GM04503 (cell line): ENCODE measurements at places on chromosomes 4 and X.

GRCh38 chr4:176440698-176441097 lies 120.9 kb downstream of the SPCS3 start:
- DNase-seq: no peak

- DNase-seq: no peak
Measured at GRCh38 chr4:156290811-156291210, 337.1 kb upstream of the CTSO start.

GRCh38 chrX:15203694-15204093 lies 66.2 kb downstream of the ASB9 start:
- no peak for DNase-seq

DNA sequence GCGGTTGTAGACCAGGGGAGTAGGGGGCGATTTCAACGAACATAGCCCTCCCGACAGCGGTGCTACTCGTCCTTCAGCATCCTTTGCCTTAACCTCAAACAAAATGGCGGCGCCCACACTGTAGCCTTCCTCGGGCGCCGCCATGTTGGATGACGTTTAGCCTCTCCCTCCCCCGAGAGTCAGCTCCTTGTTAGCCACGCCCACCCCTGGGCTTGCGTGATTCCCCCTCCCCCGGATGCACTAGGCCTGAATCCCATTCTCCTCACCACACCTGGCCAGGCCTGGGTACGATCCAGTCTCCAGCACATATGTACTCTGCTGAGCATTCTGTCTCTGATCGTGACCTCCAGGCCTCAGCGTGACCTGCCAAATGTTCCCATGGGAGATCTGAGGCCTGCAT lies 49.0 kb upstream of the ZNF157 start:
- no peak for DNase-seq

DNA sequence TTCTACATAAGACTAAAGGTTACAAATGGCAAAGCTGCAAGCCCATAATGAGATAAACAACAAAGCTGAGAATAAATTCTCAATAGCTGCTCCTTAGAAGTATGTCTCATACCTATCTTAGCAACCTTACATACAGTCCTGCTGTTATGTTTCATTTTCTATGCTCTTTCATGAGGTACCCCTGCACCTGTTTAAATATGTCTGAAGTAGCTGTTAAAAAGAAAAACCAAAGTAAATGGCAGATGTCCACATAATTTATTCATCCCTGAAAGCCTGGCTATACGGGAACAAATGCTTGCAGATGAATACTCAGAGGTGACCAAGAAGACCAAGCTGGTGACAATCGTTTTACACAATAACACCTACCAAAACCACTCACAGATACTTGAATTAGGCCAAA lies 22.5 kb downstream of the PPA2 start:
- no peak for DNase-seq
